ENCODE measurements at places on chromosomes 3 and 15. TPM values are rescaled to one million over a fixed set of nuclear protein-coding genes. Genes with fewer than 3 reads are reported as not detected.

TRAT1 gene
- total RNA-seq: not detected

TRAK1 gene
- 8.2 TPM for total RNA-seq

- DNase-seq: no peak
Observed at GRCh38 chr15:96321639-96322535, 8.6 kb upstream of the NR2F2 start.

- no peak for DNase-seq
Observed at GRCh38 chr15:78922527-78922926, 22.3 kb downstream of the CTSH start.

DNA sequence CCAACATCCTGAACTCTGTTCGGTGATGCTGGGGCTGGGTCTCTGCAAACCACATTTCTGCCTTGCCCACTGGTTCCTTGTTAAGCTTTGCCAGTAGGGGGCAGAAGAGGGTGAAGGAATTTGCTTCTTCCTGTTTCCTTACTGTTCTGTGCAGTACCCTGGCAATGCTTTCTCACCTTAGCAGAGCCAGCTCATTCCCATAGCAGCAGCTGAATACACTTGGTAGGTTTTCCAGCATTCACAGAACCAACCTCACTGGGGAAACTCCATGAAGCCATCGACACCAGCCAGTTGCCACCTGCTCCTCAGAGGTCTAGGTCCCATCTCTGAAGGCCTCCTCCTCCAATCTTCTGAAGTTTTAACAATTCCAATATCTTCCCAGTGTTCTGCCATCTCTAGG lies 308.4 kb downstream of the PDCD6IP start:
- no peak for DNase-seq

DNA sequence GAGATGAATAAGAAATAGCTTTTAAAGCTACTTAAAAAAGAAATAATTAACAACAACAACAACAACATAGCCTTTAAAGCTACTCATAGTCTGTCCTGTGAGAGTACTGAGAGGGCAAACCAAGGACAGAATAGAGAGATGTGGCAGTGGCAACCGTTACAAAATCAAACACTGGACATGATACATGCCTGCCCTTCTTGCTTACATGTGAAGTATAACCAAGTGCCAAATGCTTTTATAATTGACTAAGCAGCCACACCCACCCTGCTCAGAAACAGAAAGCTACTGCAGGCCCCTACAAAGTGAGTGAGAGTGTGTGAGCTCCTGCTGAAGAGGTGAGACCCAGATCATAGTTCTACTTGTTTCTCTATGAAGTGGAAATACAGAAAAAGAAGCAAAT lies 38.4 kb downstream of the NDUFB4 start:
- no peak for DNase-seq

- no peak for DNase-seq
Observed at GRCh38 chr3:32562640-32563039, 8.0 kb downstream of the DYNC1LI1 start.

- peak; percentile 13 for DNase-seq
Observed at GRCh38 chr3:183455089-183455488, 26.7 kb upstream of the MCF2L2 start.
